ENCODE measurements at places on chromosomes 3 and 15.

GRCh38 chr15:65213241-65213640 lies 2.0 kb upstream of the CILP start:
- no peak for DNase-seq

GRCh38 chr3:187702507-187703033 lies at the start of gene RTP2:
TSS of gene RTP2 (minus strand) at chr3:187702557. CDS start at chr3:187702128, 429 bp downstream.
- DNase-seq, result no peak

- DNase-seq, result no peak
Observed at GRCh38 chr3:188085584-188086560, 68.1 kb upstream of the LPP start.

- no peak for DNase-seq
Observed at GRCh38 chr3:104805508-104805907, 561.2 kb upstream of the ALCAM start.

DNA sequence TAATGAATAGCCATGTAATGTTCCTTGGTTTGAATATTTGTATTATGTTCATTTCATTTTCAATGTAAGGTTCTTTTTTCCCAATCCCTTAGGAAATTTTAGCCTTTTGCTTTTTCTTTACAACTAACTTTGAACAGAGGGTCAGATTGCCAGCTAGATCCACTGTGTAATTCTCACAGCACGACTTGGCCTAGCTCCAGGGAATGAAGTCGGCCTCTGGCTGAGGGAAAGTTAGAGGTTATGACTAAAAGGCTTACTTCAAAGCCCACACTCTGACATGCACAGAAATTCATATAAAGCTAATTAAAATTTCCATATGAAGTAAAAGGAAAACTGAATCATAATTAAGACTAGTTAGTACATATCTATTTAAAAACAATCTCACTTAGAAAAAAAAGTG lies 38.7 kb downstream of the ROBO1 start:
- DNase-seq, result no peak

DNA sequence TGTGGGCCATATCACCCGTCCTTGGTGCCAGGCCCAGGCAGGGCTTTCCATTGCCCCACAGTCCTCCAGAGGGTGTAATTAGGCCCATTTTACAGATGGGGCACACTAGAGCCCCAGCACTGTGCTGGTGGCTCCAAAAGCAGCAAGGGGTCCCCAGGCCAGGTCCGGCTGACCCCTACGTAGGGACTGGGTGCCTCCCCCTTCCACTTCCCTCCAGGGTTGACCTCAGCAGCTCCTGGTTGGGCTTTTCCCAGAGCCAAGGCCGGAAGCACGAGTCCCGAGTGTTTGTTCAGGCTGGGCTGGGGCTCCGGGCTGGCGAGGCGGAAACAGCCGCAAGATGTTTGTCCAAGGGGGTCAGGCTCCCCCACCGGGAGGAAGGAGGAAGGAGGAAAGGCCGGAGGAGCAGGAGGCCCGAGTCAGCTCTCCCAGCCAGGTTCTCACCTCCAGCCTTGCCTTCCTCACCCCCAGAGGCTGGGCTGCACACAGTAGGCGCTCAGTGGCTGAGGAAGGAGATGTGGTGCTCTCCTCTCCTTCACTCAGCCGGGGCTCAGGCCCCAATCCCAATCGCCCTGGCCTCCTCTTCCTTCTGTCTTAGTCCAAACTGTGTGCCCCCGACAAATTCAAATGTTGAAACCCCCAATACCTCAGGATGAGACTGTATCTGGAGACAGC lies 17.1 kb upstream of the PLXND1 start:
- no peak for DNase-seq

- no peak for DNase-seq
Observed at GRCh38 chr3:85567071-85567676, 608.4 kb downstream of the CADM2 start.

DNA sequence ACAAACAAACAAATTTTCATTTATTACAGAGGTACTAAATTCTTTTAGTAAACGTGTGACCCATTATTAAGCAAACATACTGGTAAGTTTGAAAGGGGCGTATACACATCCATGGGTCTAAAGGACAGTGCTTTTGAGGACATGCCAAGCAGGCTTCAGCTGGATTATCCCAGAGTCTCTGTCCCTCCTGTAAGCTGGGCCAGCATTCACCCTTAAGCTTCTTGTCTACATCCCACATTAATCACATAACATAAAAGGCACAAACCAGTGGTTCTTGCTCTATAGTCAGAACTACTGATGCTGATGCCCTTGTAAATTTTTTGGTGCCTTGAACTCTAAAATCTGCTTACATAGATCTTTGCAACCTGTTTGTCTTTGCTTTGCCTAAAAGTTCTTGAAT lies 150.8 kb upstream of the BNIP2 start:
- DNase-seq, result no peak

DNA sequence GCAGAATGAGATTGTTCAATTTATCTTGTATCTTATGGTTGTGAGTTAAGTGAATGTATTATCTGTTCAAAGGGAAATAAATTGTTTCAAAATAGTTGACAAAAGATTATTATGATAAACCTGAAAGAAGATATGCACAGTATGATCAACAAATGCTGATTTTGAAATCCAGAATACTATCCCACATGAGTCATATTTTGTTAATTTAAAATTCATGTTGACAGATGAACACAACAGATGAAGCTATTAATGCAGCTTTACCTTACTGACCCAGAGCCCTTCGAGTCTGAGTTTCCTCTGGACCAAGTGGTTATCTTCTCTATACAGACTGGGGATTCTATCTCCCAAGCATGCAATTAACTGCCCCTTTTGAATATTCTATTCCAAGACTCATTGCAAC lies 482.8 kb downstream of the FGF12 start:
- no peak for DNase-seq

- no peak for DNase-seq
Observed at GRCh38 chr3:98817547-98818041, 54.5 kb downstream of the ST3GAL6 start.

GRCh38 chr3:171206283-171206682 lies 179.8 kb upstream of the SLC2A2 start:
- DNase-seq, result no peak

- DNase-seq, result no peak
Observed at GRCh38 chr15:79944622-79945021, 26.4 kb downstream of the BCL2A1 start.

DNA sequence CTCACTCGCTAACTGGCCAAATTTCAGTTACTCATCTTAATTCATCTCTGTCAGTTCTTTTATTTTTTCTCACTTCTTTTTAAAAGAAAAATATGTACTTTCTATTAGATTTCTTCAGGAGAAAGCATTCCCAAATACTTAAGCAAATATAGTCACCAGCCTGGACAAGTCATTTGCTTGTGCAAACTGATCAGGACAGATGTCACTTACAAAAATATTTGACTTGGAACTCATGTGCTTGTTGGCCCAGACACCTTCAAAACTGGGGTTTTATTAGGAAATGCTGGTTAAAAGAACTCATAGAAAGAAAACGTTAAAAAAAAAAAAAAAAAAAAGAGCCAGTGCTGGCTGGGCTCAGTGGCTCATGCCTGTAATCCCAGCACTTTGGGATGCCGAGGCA lies 31.3 kb upstream of the FOXP1 start:
- DNase-seq, result no peak

GRCh38 chr3:69648126-69648525 lies 91.1 kb upstream of the MITF start:
- DNase-seq, result no peak

DNA sequence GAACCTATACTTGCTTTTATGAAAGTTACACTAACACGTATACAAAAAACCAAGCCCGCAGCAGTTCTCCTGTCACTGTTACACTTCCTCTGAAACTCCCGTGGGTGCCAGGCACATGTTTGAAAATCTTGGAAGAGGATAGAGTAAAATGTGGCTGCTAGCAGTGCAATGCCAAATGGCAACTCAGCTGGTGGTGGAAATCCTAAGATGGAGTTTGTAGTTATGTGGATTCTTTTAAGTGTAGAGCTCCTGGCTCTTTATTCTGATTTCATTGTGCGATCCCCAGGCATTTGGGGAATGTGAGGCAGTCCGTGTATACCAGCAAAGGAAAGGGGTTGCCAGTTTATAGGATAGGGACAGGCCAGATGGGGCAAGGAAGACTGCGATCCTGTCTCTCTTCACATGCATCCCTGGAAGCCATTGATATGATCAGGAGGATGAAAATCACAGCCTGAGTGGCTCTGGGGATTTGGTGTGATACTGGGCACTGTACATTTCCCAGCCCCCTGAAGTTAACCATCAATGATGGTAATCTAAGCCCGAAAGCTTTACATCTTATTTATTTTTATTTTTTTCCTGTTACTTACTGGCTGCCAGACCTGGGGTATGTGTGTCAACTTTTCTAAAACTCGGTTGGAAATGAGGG lies 1.1 kb downstream of the STAC start:
- DNase-seq, result no peak

DNA sequence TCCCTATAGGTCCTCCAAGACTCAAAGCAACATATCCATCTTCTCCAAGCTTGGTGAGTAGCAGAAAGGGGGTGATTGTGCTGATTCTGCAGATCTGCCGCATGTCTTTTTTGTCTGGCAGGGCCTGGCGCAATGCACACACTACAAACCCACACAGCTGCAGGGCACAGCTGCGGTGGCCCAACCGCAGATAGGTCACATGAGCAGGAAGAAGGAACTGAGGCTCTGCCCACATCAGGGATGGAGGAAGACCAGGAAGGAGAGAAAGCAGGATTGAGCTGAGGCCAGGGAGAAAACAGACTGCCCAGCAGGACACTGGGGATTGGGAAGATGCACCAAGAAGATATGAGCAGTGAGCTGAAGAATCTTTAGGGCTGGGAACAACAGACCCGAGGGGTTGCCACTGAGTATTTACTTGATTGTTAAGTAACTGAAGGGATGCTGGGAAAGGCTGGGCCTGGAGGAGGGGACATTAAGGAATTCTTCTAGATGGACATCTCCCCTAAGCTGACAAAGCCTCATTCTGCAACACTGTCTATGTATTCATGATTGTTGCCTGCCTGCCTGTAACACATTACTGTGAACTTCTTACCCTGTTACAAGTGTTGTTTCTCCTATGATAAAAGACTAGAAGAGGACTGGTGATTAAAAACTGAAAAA lies 126.7 kb downstream of the MYLK start:
- no peak for DNase-seq

GRCh38 chr3:141380987-141381386 lies 12.7 kb downstream of the ZBTB38 start:
- no peak for DNase-seq

DNA sequence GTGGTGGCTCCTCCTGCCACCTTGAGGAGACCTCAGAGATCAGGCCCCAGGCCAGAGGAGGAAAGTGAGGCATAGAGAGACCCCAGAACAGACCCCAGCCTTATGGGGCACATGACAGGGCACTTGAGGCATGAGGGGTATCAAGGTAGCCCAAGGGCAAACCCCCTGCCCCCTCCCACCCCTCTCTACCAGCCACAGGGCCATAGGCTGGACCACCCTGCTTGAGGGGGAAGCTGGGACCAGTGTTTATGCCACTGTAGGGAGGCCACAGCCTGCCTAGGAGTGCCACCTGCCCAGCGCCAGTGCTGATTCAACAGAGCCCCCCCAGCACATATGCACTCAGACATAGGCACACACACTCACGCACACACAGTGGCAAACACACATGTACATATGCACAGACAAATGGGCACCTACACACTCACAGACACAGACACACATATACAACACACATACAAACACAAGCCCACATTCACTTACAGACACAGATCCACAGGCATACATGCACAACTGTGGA lies 10.3 kb downstream of the MYL3 start:
- DNase-seq, result no peak

- DNase-seq, result no peak
Observed at GRCh38 chr3:134348524-134348923, 25.7 kb downstream of the AMOTL2 start.

DNA sequence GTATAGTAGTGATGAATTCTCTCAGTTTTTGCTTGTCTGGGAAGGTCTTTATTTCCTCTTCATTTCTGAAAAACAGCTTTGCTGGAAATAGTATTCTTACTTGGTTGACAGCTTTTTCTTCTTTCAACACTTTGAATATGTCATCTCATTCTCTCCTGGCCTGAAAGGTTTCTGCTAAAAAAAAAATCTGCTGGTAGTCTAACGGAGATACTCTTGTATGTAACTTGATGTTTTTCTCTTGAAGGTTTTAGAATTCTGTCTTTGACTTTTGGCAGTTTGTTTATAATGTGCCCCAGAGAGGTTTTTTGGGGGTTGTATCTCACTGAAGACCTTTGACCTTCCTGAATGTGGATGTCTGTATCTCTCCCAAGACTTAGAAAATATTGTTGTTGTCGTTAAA lies 47.0 kb downstream of the THSD4 start:
- DNase-seq, result no peak

DNA sequence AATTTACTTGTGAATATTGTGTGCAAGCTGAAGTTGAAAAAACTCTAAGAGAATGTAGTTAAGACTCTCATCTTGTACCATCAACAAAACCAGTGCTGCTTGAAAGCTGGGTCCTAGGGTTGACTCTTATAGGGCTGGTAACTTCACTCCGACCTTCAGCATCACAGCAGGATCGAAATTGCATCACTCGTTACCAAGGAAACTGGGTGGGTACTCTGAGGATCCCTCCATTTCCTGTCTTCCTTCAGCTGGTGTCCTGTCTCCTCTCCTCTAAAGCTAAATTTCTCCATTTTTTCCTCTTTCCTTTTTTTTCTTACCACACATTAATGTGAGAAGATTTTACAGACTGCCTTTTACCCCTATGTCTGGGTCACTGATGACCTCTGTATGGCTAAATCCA lies 3.0 kb upstream of the APH1B start:
- no peak for DNase-seq

GRCh38 chr15:39167164-39168058 lies 413.5 kb upstream of the THBS1 start:
- DNase-seq, result no peak

DNA sequence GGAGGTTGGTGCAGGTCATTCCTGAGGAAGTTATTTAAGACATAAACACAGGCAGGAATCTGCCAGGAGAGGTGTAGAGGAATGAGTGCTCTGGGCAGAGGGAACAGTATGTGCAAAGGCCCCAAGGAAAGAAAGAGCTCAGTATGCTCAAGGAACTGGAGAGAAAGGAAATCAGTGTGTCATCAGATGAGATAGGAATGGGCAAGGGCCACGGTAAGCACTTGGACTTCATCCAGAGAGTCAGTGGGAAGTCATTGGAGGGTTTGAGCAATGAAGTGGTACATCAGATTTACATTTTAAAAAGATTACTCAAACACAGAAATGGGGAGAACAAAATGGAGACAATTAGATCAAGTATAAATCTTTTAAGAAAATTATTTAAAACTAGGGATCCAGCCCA lies 272.2 kb downstream of the ADAMTSL3 start:
- DNase-seq, result no peak

DNA sequence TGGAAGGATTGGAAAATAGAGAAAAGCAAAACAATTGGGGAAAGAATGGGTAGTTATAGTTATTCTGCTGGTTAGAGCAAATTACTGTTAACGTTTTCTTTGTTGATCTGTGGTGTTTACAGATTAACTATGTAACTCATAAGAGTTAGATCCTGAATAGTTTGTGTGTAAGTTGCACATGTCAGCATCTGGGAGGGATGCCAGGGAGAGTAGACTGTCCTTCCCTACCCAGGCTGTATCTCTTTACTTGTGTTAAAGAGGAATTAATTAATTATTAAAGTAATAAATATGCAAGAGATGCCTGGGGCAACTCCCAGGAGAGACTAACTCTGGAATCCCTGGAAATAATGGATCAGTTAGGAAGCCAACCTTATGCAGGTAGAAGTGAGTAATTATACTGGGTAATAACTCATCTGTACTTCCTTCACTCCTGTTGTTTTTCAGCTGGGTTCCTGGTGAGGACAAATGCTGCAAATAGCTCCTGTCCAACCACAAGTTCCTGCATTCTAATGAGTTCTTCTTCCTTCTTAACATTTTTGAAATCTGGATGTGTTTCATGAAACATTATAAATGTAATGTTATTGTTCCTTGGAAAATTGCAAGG lies 18.9 kb downstream of the GHRL start:
- no peak for DNase-seq

- no peak for DNase-seq
Observed at GRCh38 chr15:99443768-99444446, 121.9 kb upstream of the MEF2A start.
